ENCODE measurements at places on chromosomes 7 and 10.

GRCh38 chr10:106960812-106961211, 203.7 kb downstream of the SORCS1 start:
- no peak for DNase-seq

GRCh38 chr7:31488562-31489203, 25.2 kb upstream of the ITPRID1 start:
- no peak for DNase-seq

DNA sequence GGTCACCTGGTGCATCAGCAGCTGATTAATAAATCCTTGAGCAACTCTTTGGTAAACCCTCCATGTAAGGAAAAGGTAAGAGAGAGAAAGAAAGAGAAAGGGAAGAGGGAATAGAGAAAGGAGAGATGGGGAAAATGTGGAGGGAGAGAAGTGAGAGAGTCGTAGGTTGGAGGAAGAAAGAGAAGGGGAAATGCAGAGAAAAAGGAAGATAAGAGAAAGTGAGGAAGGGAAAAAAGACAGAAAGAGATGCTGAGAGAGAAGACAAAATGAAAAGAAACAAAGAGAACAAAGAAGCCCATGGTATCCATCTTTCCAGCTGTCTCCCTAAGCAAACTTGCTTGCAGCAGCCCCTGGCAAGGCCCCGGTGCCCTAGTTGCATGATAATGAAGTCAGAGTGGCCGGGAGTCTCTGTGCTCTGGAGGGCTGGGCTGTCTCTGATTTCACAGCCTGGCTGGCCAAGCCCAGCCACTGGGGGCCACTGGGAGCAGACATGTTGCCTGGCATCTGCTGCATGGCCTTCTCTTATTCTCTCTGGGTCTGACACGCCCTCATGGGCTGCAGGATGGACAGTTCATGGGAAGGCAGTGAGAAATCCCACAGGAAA, 48.4 kb downstream of the PRR15 start:
- DNase-seq: no peak

- DNase-seq: no peak
These were observed 2.5 kb upstream of the KPNA7 start for GRCh38 chr7:99210265-99210970.

Data from NCI-H1105 (cell line).